ENCODE measurements at places on chromosomes 6 and 20.

- DNase-seq: no peak
These were observed 33.5 kb upstream of the GCLC start for GRCh38 chr6:53578371-53578770.

DNA sequence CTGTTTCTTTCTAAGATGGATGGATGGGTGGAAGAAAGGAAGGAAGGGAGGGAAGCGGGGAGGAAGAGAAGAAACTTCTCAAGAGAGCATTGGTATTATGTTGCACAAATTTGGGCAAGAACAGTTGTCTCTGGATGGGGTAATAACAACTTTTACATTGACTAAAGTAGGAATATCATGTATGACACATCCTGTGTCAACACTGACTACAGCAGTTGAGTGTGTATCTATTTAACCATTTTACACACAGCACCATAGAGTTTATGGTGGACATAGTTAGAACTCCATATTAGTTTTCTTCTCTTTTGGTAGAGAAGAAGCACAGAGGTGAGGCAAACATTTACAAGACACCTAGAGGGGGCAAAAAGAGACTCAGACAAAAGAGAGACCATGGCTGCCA, 44.2 kb upstream of the RNF146 start:
- no peak for DNase-seq

- peak; percentile 39 for DNase-seq
These were observed 32.6 kb upstream of the PHACTR3 start for GRCh38 chr20:59571551-59572314.

DNA sequence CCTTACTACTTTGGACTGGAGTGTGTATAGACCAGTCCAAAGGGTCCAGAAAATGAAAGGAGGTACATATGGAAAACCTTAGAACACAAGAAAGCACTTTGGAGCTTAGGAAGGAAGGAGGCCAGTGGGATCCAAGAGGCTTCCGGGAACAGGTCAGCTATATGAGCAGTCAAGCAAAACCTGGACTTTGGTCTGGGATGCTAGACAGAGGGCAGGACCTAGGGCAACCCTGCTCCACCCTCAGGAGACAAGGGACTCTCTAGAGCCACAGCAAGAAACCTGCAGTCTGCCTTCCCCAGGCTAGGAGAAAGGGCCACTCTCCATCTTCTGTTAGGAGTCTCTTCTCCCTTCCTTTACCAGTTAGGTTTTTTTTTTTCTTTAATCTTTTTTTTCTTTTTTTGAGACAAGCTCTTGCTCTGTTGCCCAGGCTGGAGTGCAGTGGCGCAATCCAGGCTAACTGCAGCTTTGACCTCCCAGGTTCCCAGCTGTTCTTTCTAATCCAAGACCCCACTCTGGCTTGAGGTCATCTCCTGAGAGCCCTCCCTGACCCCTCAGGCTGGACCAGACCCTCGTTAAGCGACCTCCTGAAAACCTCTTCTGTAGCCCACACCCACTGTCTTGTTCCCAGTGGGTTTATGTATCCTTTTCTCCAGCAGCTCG, 4.6 kb downstream of the KCNK5 start:
- no peak for DNase-seq

DNA sequence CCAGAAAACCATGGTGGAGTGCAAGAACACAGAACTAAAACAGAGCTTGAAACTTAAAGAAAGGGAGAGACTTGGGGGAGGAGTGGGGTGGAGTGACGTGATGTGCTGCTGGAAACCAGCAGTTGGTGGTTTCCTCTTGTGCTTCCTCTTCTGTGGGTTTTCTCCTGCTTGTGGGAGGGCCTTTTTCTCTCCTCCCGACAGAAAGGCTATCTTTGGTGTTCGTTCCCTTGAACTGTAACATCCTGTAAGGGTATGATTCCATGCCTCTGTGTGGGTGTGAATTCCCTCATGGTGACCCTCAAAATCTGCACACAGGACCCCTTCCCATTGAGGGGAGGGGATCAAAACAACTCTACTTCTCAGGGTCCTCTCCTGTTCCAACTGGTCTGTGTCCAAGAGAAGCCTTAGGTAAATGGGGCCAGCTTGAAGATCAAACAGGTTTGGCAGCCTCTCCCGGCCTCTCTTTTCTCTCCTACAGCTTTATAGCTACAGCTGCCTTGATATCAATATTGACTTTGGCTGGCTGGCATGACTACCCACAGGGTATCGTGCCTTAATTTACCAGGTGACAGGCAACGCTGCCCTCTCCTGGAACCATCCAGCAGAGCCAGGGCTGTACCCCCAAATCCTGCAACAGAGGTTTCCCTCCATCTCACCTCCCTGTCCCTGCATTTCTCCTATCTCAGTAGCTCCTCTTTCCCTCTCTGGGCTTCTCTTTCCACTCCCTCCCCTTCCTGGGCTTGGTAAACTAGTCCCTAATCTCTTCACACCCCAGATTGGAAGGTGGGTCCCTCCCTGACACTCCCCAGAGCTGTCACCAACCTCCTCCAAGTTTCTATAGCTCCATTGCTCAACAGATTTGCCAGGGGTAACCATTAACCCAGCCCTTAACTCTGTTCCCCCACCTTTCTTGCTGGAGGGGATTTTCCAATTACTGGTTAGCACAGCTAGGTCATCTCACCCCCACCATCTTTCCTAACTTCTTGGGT, 1.5 kb upstream of the MSH5 start:
- DNase-seq: peak; percentile 30

- no peak for DNase-seq
These were observed 374.9 kb downstream of the GJA1 start for GRCh38 chr6:121810158-121811032.

- no peak for DNase-seq
These were observed 128.9 kb upstream of the NAA20 start for GRCh38 chr20:19888269-19888671.

Data from stimulated activated CD4-positive, alpha-beta T cell treated with anti-CD3 and anti-CD28 coated beads, Interleukin-4, amount 100 ng/mL, for 4 hours (primary cell).